ENCODE measurements at places on chromosomes 4 and X. TPM values are rescaled to one million over a fixed set of nuclear protein-coding genes. Genes with fewer than 3 reads are reported as not detected.

- no peak overlapping the region for H3K27ac ChIP-seq
- no peak overlapping the region for H3K4me3 ChIP-seq
- no peaks in the 10 kb centered on the region for H3K36me3 ChIP-seq
- no peak for DNase-seq
- H3K27me3 ChIP-seq, result peaks cover 11% of the 10 kb centered on the region
Observed at GRCh38 chr4:17096692-17097091, 198.2 kb upstream of the LDB2 start.

DNA sequence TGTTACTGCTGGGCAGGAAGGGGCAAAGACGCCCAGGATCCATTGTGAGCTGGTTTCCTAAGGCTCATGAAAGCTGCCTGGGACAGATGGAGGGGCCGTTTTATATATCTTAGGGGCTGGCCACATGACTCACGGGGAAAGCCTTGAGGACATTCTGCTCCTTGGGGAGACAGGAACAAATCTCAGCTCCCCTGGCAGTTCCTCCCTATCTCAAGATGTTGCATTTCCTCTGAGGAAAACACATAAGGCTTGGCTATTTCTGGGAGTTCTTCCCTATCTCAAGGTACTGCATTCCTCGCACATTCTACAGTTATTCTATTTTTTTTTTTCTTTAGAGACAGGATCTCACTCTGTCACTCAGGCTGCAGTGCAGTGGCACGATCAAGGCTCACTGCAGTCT, 804.6 kb upstream of the TENM3 start:
- no peaks in the 10 kb centered on the region for H3K36me3 ChIP-seq
- DNase-seq, result no peak
- no peak overlapping the region for H3K4me3 ChIP-seq

DNA sequence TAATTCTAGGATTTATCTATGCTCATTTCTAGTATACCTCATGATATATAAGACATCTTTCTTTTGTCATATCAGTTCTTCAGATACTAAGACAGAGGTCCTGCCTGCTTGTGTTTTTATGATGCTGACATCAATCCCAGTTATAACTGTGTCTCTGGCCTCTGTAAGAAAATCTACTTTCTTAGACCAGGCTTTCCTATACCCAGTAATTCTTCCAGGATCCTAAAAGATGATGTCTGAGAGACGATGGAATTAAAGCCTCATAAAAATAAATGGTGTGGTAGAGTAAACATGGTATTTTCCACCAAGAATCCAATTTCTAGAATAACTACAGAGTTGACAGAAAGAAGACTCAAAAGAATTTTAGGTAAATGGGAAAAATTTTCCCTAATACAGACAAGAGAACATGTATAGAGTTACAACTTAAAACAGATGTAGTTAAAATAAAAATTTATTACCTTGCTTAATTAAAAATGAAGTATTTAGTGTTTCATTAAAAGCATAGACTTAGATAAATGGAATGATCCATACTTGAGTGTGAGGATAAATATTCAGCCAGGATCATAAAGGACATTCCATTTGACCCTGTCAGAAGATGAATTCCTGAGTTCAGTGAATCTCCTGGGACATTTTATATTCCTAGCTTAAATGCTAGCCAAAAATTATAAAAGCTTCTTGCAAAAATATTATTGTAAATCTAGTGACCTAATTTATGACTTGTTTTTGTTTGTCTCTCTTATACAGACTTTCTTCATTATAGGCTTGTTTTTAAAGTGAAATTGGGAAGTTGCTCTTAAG, 137.4 kb downstream of the PDLIM5 start:
- no peak overlapping the region for H3K4me3 ChIP-seq
- no peaks in the 10 kb centered on the region for H3K27me3 ChIP-seq
- H3K4me1 ChIP-seq, result no peaks in the 10 kb centered on the region
- no peak overlapping the region for H3K27ac ChIP-seq
- no peak for DNase-seq

DNA sequence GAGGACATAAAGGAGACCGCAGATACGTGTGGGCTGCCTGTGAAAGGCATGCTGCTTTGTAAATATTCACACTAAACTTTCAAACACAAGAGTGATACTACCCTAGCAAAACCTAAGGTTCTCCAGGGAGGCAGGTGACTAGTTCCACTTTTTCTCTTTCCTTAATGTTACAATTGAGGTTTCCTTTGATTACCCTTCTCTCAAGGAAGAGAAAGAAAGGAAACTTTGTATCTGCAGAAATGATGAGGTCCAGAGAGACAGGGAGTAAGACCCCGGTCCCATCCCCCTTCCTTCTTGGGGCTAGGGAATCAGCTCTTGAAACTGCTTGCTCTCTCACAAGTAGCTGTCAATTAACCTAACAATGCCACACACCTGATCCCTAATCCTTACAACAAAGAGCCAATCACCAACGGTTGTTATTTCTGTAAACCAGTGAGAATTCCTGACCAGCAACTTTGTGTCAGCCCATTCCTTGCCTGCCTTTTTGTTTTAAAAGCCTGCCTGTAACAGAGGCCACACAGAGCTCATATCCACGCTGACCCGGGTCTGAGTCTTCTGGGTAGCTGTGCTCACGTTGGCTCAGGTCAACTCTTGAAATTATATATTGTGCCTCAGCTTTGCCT, 754.8 kb upstream of the FRG1 start:
- no peak for DNase-seq
- H3K4me3 ChIP-seq, result no peak overlapping the region
- no peaks in the 10 kb centered on the region for H3K4me1 ChIP-seq
- no peaks in the 10 kb centered on the region for H3K27me3 ChIP-seq

GRCh38 chr4:10072420-10073017, 44.1 kb downstream of the WDR1 start:
- no peak for DNase-seq
- peaks cover 32% of the 10 kb centered on the region for H3K36me3 ChIP-seq
- H3K27me3 ChIP-seq, result no peaks in the 10 kb centered on the region
- H3K4me3 ChIP-seq, result no peak overlapping the region

- peaks cover 20% of the 10 kb centered on the region for H3K36me3 ChIP-seq
- DNase-seq, result peak; percentile 27
- H3K27me3 ChIP-seq, result no peaks in the 10 kb centered on the region
- H3K4me1 ChIP-seq, result peaks cover 2% of the 10 kb centered on the region
Observed at GRCh38 chr4:168408620-168409019, 71.7 kb downstream of the DDX60L start.

- no peak overlapping the region for H3K27ac ChIP-seq
- H3K4me1 ChIP-seq, result no peaks in the 10 kb centered on the region
- H3K36me3 ChIP-seq, result no peaks in the 10 kb centered on the region
- DNase-seq, result no peak
- no peak overlapping the region for H3K4me3 ChIP-seq
Observed at GRCh38 chr4:173930329-173930967, 353.0 kb downstream of the FBXO8 start.

DNA sequence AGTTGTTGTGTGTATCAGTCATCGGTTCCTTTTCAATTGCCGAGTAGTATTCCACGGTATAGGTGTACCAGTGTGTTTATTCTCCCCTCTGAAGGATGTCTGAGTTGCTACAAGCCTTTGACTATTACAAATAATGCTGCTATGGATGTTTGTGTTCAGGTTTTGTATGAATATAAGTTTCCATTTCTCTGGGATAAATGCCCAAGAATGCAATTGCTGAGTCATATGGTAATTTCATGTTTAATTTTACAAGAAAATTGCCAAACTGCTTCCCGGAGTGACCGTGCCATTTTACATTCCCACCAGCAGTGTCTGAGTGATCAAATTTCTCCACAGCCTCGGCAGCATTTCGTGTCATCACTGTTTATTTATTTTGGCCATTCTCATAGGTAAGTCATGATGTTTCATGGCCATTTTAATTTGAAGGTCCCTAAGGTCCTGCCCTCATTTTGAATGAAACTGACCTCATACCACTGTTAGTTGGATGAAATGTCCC, 73.9 kb downstream of the IRF2 start:
- no peaks in the 10 kb centered on the region for H3K27me3 ChIP-seq
- no peak for DNase-seq
- H3K36me3 ChIP-seq, result no peaks in the 10 kb centered on the region
- H3K4me3 ChIP-seq, result no peak overlapping the region

DNA sequence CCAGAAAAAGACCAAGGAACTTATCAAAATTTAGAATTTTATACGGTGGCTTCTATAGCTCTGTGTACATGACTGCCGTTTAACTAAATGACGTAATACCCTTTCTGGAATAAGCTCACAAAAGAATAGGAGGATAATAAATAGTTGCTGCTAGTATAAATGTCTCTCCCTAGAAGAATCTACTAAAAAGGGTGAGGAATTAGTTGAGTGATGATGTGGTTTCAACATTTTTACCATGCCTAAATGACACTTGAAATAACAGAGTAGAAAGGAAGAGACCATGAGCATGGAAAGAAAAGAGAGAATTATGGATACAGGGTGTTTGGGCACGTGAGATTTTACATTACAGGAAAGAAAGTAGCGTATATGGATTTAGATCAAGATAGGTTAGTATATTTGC, 231.1 kb downstream of the ARAP2 start:
- H3K4me1 ChIP-seq, result no peaks in the 10 kb centered on the region
- H3K27me3 ChIP-seq, result no peaks in the 10 kb centered on the region
- no peak overlapping the region for H3K4me3 ChIP-seq
- H3K36me3 ChIP-seq, result no peaks in the 10 kb centered on the region
- no peak for DNase-seq
- H3K27ac ChIP-seq, result no peak overlapping the region

DNA sequence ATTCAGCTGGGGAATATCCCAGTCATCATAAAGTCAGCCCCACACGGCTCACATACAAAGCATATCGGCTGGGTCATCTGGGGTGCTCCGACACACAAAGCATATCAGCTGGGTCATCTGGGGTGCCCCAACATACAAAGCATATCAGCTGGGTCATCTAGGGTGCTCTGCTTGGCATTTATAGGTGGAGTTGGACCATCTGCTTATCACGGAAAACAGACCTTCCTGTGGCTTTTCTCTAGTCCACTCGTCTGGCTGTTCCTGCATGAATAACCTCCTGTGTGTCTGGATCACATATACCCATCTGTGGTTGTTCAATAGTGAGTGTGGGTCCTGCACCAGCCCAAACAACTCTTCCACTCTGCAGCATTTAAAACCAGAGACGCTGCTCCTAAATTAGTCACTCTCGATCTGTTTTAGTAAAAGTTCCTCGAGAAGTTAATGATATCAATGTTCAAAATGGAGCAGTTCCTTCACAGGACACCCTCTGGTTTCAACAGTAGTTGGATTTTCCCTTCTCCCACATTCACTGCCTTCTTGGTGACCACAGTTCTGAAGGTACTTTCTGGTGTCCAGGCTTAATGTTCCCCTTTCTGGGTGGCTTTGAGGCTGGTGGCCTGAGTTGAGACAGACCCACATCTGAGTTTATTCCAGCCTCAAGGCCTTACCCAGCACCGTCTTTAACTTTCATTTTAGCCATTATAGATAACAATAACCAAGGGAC, 70.0 kb upstream of the FRG1 start:
- H3K27ac ChIP-seq, result no peak overlapping the region
- no peak for DNase-seq
- no peaks in the 10 kb centered on the region for H3K36me3 ChIP-seq
- no peak overlapping the region for H3K4me3 ChIP-seq

GRCh38 chrX:153768311-153769157, 4.5 kb downstream of the PLXNB3 start:
- no peak overlapping the region for H3K27ac ChIP-seq
- H3K4me1 ChIP-seq, result peaks cover 10% of the 10 kb centered on the region
- DNase-seq, result no peak
- no peak overlapping the region for H3K4me3 ChIP-seq
- no peaks in the 10 kb centered on the region for H3K27me3 ChIP-seq
- no peaks in the 10 kb centered on the region for H3K36me3 ChIP-seq

- H3K27me3 ChIP-seq, result no peaks in the 10 kb centered on the region
- peaks cover 19% of the 10 kb centered on the region for H3K4me1 ChIP-seq
- H3K4me3 ChIP-seq, result no peak overlapping the region
Observed at GRCh38 chr4:38313999-38314561, 349.9 kb upstream of the KLF3 start.

DNA sequence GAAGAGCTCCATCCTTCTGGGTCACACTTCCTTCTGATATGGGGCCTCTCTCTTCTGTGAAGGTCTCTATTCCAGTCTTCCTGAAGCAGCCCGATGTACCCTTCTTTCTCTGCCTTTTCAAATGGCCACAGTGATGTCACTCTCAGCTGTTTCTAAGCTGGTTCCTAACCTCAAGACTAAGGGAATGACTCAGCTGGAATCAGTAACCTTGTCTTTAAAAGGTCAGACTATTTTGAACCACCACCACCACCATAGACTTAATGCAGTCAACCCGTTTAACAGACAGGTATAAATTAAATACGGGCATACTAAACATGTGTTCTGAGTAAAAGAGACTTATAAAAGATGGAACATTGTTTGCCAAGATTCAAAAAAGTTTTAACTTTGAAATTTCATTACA, 121.0 kb downstream of the PPA2 start:
- H3K36me3 ChIP-seq, result no peaks in the 10 kb centered on the region
- H3K27me3 ChIP-seq, result no peaks in the 10 kb centered on the region
- H3K4me1 ChIP-seq, result no peaks in the 10 kb centered on the region
- no peak overlapping the region for H3K4me3 ChIP-seq

- no peaks in the 10 kb centered on the region for H3K4me1 ChIP-seq
- no peaks in the 10 kb centered on the region for H3K27me3 ChIP-seq
- DNase-seq, result peak; percentile 4
- no peak overlapping the region for H3K27ac ChIP-seq
- H3K36me3 ChIP-seq, result no peaks in the 10 kb centered on the region
Observed at GRCh38 chr4:126106658-126107057, 791.9 kb downstream of the FAT4 start.

DNA sequence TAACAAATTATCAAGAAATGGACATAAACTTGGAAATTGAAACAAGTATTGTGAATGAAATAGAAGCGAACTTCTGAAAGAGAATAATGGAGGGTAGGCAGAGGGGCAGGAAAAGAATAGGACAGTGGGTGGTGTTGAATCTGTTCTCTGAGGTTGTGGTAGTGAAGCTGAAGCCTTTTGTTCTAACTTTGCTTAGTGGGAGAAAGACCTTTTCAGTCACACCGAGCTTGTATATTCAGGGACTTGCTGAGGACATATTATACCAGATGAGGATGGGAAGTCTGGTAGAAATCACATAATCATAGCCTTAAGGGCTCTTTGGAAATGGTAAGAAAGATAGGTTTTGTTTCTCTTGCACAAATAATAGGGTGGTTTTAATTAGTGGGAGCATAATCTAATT, 115.4 kb upstream of the NDST4 start:
- no peaks in the 10 kb centered on the region for H3K4me1 ChIP-seq
- H3K27ac ChIP-seq, result no peak overlapping the region
- DNase-seq, result no peak
- no peak overlapping the region for H3K4me3 ChIP-seq

GRCh38 chr4:57763070-57763469, 652.9 kb upstream of the IGFBP7 start:
- no peaks in the 10 kb centered on the region for H3K4me1 ChIP-seq
- no peaks in the 10 kb centered on the region for H3K36me3 ChIP-seq
- DNase-seq, result no peak
- H3K4me3 ChIP-seq, result no peak overlapping the region
- H3K27ac ChIP-seq, result no peak overlapping the region

GRCh38 chrX:111041018-111041462, 55.0 kb upstream of the PAK3 start:
- no peak for DNase-seq
- H3K4me3 ChIP-seq, result no peak overlapping the region
- 0 out of 2 replicates have a peak, but pooled peaks cover 3% of the 10 kb centered on the region for H3K27me3 ChIP-seq
- H3K27ac ChIP-seq, result no peak overlapping the region
- no peaks in the 10 kb centered on the region for H3K36me3 ChIP-seq
- H3K4me1 ChIP-seq, result no peaks in the 10 kb centered on the region

Gene PCDH19
- total RNA-seq, result 0.32 TPM

Gene TADA2B
- total RNA-seq, result 13.4 TPM

Gene SCFD2
- total RNA-seq, result 13.6 TPM

Gene PGAM4
- not detected for total RNA-seq

Gene ADH6
- total RNA-seq, result not detected

Gene CCDC120
- total RNA-seq, result 13.5 TPM

Gene KLB
- not detected for total RNA-seq

Gene MAGEB1
- 0.69 TPM for total RNA-seq

Gene DMRTC1B
- total RNA-seq, result not detected

Gene MAD2L1
- 92.9 TPM for total RNA-seq

Gene NIPAL1
- 7.0 TPM for total RNA-seq

Gene MAMLD1
- 3.6 TPM for total RNA-seq
